ENCODE measurements at places on chromosomes 3 and 15. TPM values are rescaled to one million over a fixed set of nuclear protein-coding genes. Genes with fewer than 3 reads are reported as not detected.

- H3K27me3 ChIP-seq = no peaks in the 10 kb centered on the region
- no peak overlapping the region for H3K4me3 ChIP-seq
- H3K4me1 ChIP-seq = no peaks in the 10 kb centered on the region
Observed at GRCh38 chr3:15581471-15582394, 19.6 kb downstream of the HACL1 start.

- no peaks in the 10 kb centered on the region for H3K36me3 ChIP-seq
- H3K27ac ChIP-seq = no peak overlapping the region
- H3K4me1 ChIP-seq = peaks cover 10% of the 10 kb centered on the region
- H3K27me3 ChIP-seq = no peaks in the 10 kb centered on the region
- no peak overlapping the region for H3K4me3 ChIP-seq
Observed at GRCh38 chr3:58266577-58266976, 29.0 kb downstream of the ABHD6 start.

C3orf20 gene
- 0.20 TPM for total RNA-seq

PIGZ gene
- total RNA-seq = 1.4 TPM

DNA sequence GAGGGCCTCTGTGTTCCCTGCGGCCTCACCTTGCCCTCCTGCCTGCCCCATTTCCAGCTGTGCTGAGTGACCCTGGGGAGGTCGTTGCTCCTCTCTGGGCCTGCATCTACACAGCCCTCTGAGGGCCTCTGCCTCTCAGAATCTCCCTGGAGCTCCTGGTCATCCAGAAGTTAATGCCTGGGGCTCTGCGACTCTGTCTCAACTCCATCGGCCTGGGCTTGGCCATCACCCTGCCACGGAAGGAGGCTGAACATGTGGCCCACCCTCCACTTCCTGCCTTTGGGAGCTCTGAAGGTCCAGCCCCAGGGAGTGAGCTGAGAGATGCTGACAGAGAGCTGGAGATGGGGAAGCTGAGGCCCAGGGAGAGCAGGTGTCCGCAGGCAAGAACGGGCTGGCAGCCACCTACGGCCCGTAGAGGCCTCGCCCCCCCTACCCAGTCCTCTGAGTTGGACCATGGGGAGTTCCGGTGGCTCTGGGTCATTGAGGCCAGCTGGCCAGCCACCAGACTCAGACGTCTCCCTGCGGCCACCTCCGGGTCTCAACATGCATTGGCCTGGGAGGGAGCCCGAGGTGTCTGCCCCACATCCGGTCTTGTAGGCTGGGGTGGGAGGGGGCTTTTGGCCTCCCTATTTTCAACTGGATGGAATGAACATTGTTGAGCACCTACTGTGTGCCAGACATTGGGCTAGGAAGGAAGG lies 34.2 kb downstream of the GRIP2 start:
- H3K27me3 ChIP-seq = no peaks in the 10 kb centered on the region
- no peak overlapping the region for H3K27ac ChIP-seq
- H3K36me3 ChIP-seq = no peaks in the 10 kb centered on the region
- no peaks in the 10 kb centered on the region for H3K4me1 ChIP-seq

Data from HCT116 (cell line).